ENCODE measurements at places on chromosomes 5 and 9.
A peak's percentile ranks its signal among the peaks of the same experiment; 100 is the strongest.

DNA sequence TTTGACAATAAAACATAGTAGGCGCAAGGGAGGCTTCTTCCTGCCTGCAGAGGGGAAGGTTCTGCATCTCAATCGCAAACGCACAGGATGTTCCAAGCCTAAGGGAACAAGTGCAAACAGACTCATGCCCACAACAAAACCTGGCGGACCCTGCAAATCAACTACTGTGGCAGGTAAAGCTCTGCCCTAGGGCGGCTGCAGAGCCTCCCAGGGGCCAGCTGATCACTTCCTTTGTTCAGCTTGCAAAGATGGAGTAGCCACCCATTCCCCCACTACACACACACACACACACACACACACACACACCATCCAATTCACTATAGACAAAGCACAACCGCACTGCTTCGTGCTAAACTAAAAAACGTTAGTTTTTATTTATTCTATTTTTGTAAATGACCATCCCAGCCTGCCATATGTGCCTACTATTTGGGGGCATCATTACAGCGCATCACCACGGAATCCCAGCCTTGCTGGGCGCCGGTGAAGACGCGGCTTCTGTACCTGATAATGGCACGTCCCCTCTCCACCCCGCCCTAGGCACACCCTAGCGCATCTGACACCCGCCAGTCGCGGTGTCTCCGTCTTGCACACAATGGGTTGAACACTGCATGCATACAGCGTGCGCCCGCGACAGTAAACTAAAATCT, 57.6 kb downstream of the DPYSL3 start:
- no peak for DNase-seq

DNA sequence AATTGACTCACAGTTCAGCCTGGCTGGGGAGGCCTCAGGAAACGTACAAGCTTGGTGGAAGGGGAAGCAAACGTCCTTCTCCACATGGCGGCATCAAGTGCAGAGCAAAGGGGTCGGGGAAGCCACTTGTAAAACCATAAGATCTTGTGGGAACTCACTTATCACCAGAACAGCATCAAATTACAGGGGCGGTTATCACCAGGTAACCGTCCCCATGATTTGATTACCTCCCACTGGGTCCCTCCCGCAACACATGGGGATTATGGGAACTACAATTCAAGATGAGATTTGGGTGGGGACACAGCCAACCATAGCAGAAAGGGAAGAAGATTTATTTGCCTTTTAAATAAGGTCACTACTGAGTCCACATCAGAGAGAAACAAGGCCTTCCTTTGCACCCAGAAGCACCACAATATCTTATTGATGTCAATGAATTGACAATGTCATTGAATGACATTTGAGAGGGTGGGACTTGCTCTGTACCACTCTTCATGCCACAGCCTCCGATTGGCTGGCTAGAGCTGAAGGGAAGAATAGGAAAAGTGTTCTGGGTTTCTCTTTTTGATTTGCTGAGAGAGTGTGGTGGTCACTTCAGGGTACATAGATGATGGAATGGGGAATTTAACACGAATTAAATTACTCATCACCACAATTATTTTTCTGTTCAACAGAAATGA, 11.0 kb downstream of the SKP2 start:
- DNase-seq, result no peak

DNA sequence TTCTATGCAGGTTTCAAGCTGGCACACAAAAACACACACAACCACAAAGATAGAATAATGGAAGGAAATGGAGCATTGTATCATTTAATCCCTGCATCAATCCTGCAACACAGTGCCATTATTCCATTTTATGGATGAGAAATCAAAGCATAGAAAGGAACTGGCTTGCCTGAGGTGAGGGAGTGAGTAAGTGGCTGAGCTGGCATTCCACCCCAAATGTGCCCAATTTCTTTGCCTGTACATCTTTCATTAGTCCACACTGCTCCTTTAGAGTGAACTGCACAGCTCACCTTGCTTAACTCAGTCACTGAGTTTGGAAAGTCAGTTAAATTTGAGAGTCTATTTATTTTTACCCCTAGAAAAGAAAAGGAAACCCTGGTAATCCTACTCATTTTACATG, 28.9 kb downstream of the ZNF366 start:
- DNase-seq, result no peak

GRCh38 chr9:21317956-21318923, 13.1 kb upstream of the IFNA5 start:
- peak; percentile 11 for DNase-seq

GRCh38 chr5:54672871-54673270, 155.3 kb downstream of the SNX18 start:
- DNase-seq, result no peak

DNA sequence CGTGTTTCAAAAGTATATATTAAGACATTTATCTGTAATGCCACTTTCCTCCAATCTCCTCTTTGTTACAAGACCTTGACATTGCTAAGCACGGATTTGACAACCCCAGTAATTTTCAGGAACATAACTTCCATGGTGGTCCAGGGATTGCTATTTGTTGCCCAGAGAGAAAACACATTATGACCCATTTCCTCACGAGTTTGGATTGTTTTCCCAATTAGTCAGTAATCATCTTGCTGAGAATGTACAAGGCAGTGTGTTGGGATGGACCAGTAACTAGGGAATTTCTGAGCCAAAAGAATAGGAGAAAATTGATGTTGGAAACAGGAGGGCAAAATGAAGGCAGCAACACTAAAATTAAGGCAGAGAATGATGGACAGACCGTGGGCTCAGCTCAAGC, 574.1 kb downstream of the EBF1 start:
- no peak for DNase-seq

GRCh38 chr5:64942460-64942859, 173.7 kb downstream of the CWC27 start:
- DNase-seq, result no peak

GRCh38 chr9:22208846-22209585, 199.9 kb upstream of the CDKN2B start:
- no peak for DNase-seq

DNA sequence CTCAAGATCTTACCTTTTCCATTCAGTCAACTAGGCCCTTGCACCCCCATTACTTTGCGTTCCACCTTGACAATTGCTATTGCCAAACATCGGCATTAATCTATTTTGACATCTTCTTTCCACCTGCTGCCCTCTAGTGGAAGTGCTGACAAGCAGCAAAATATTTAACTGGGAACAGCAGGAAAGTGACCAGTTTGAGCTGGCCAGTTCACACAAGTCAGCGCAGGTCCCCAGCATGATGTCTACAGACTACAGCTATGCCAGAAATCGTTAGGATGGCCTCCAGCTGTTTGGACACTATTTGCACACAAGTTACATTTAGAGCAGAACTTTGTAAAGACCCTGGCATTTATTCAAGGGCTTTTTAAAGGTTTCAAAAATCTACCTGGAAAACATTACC, 160.1 kb downstream of the GHR start:
- no peak for DNase-seq

- peak; percentile 7 for DNase-seq
Measured at GRCh38 chr9:110049699-110050450, 158.1 kb downstream of the C9orf152 start.

DNA sequence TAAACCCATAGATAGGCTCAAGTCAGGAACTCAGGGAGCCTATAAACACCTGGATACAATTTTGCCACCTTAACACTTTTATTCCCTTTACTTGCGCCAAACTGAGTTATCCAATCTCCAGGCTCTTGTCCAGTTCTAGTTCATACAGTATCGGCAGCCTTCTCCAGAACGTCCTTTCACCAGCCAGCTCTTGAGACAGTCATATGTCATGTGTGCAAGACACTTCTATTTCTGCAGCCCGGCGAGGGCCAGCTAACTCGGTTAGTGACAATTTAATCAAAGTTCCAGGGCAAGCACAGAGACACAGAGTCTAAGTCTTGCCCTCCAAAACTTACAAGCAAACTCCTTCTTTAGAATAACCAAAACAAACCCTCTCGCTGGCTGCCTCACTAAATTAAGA, 12.9 kb downstream of the ABCA1 start:
- DNase-seq, result no peak

DNA sequence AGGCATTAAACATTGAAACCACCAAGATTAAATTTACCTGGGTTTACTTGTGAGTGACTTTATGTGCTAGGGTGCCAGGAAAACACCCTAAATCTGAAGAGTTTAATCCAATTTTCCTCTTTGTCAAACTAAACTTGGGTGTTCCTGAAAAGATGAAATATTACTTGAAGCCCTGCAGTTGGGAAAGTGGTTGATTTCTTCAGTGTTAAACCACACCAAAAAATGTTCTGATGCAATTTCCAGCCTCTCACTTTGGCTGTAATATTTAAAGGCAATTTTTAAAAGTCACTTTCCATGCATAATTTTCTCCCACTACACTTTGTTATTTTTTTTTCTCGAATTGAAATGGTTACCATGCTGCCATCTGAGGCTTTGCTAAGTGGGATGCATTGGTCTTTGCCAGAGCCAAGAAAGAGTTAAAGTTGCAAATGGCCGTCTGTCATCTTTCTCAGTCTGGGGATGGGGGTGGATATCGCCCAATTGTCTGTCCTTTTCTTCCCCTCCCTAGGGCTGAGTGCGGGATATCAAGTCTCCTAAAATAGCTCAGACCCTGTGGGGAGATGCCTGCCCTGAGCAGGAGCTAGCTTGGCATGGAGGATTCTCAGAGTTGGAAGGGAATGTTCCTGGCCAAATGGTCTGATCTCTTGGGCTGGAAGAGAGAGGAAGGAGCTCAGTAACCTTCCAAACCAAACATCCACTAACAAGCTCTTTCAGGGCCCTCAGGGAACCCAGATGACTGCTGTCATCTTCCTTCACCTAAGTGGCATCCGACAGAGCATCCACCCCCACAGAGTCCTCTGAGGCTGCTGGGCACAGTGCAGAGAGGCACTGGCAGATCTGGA, 13.6 kb upstream of the SHB start:
- no peak for DNase-seq

DNA sequence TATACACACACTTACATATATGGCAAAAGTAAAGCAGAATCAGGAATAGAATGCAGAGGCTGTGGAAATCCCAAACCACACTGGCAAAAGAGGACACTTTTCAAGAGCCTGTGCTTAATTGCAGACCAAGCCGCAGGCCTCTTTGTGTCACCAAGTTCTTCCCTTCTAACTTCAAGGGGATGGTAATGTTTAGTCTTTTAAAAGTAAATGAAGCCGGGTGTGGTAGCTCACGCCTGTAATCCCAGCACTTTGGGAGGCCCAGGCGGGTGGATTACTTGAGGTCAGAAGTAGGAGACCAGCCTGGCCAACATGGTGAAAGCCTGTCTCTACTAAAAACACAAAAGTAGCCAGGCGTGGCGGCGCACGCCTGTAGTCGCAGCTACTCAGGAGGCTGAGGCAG, 28.7 kb downstream of the ROR2 start:
- DNase-seq, result no peak

GRCh38 chr5:89694026-89694550, 715.5 kb downstream of the CETN3 start:
- no peak for DNase-seq

DNA sequence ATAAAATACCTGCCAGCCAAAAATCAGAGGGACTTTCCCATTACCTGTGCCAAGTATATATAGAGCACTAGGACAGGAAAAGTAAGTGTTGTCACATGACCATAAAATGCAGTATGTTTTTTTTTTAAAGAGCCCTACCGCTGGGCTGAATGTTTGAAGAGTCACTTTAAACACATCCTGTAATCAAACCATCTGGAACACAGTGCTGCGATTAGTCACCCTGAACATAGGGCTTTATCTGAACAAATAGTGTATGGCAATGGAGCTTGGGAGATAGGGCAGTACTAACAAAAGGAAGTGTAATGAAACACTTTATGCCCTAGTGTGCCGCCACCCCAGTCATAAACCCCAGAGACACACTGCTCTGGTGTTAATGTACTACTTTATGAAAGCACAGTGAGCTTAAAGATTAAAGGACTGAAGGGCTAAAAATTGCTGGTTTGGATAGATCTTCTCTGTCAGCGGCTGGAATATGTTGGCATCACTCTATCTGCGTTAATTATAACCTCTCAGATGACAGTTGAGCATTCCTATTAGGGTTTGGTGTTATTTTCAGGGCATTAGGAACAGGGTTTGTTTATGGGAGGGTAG, 90.4 kb downstream of the ZNF608 start:
- DNase-seq, result no peak
